ENCODE measurements at places on chromosomes 16 and 17.
A peak's percentile ranks its signal among the peaks of the same experiment; 100 is the strongest.

DNA sequence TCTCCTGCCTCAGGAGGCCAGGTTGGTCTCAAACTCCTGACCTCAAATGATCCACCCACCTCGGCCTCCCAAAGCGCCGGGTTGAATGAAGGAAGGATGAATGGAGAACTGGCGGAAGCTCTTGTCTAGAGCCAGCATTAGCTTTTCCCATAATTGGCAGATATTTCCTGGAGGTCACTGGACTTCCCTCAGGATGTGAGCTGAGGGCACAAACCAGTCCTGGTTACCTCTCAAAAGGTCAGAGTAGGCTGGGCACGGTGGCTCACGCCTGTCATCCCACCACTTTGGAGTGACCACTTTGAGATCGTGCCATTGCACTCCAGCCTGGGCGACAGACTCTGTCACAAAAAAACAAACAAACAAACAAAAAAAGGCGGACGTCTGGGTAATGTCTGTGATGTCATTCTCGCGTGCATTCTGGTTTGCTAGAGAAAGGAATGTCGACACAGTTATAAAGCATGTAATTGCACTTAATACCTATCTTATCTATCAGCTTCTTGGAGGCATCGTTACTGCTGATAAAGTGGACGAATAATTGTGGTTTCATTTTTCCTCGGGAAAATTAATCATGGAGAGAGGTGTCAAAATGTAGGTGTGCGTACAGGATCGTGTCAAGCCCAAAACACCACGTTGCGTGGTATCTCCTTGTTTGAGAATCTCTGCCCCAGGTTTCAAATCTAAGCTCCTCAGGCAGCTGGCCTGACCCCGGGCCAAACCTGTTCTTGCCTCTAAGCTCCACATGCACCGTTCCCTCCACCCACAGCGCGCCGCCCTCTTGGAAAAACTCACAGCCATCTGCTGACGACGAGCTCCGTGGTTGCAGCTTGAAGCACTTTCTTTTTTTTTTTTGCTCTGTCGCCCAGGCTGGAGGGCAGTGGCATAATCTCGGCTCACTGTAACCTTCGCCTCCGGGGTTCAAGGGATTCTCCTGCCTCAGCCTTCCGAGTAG, 6.4 kb upstream of the CRK start:
- no peak for ATAC-seq

DNA sequence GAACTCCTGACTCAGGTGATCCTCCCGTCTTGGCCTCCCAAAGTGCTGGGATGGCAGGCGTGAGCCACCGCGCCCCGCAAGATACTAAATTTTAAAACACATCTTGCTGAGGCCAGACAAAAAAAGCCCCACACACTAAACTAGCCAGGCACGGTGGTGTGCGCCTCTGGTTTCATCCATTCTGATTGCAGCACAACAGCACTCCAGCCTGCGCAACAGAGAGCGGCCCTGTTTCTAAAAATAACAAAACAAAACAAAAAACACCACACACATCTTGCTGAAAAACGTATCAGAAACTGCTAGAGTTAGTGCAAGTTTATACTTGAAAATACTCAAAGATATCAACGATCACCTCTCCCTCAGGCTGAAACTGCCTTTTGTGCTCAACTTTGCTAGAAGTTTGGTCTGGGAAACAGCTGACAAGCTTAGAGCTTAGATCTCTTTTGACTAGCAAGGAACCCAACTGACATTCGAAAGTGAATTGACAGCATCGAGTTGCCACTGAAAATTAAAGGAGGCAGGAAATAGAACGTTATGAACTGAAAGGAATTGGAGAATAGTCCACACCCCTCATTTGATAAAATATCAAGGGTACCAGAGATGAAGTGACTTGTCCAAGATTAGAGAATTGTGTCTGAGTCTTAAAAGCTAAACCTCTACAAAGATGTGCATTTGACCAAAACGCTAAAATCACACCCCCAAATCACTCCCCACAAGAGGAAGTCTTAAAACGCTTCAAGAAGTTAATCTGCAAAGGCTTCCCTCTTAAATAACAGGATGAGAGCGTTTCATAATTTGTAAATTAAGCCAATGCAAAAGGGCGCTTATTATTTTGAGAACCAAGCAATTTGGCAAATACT, 908 bp downstream of the COG4 start:
- ATAC-seq = no peak

DNA sequence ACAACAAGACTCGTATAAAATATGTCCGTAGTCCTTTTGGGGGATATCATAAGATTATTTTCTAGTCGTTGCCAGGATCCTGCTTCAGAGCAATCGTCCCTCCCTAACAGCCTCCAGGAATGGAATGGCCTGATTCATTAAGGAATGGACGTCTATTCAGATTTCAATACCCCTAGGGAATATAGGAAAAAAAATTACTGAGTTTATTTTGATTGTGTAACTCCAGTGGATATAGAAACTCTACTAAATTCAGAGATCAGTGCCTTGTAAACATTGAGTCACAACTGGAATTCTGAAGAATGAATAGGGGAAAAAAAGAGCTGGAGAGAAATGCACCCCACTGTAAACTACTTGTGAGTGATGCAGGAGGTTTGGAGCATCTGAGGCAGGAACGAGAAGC, 1171.5 kb upstream of the GOT2 start:
- ATAC-seq = no peak

DNA sequence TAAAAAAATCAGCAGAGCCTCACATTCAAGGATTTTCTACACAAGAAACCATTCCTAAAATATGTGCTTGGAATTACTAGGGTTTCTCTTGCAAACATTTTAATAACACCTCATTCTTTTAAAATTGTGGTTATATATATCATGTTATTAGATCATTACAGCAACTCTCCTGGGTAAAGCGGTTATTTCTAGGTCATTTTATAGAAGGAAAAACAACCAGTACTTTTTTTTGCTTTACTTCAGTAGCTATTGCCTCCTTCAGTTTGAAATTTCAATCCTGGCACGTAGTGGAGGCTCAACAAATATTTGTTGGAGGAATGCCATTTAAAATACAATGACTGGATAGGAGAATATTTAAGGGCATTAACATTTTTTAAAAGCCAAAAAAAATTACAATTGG, 220.6 kb downstream of the CDRT15L2 start:
- no peak for ATAC-seq

GRCh38 chr17:31744511-31744951, 114.5 kb downstream of the COPRS start:
- no peak for ATAC-seq

DNA sequence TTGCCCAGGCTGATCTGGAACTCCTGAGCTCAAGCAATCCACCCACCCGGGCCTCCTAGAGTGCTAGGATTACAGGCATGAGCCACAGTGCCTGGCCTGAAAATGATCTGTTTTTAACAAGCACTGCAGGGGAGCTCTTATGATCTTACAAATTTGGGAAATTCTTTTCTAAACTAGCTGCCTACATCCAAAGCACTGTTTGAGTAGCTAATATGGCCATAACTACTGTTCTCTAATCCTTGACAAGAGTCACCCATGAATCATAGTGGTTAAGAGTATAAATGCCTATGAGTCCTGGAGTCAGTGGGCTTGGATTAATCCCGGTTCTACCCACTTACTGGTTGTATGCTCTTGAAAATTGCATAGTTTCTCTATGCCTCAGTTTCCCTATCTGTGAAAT, 1.4 kb upstream of the CPPED1 start:
- ATAC-seq = no peak

GRCh38 chr17:35931794-35932425, 1.3 kb upstream of the RDM1 start:
- ATAC-seq = no peak

GRCh38 chr16:85314512-85314971, 202.3 kb upstream of the CIBAR2 start:
- ATAC-seq = no peak

- ATAC-seq = no peak
Measured at GRCh38 chr17:31586946-31587345, 195.5 kb downstream of the RAB11FIP4 start.

GRCh38 chr17:9725575-9725974, 65.8 kb downstream of the DHRS7C start:
- no peak for ATAC-seq

GRCh38 chr17:77553459-77554066, 404.9 kb upstream of the TNRC6C start:
- ATAC-seq = no peak

- no peak for ATAC-seq
Measured at GRCh38 chr16:6602405-6602804, 730.2 kb upstream of the RBFOX1 start.

DNA sequence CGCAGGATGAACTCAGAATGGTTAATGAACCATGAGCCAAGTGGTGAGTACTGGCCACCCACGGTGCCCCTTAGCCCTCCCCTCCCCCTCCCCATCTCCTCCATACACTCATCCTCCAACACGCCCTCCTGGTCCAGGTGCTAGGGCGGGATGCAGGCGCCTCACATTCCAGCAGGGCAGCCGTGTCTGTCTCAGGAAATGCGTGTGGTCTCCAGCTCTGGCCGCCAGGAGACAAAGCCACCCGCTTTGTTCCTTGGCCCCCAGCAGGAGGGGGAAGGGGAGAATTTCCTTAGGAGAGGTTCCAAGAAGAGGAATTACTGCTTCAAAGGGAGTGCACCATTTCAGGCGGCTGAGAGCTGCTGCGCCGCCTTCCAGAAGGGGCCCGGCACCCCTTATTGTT, 29.7 kb upstream of the RMI2 start:
- no peak for ATAC-seq

GRCh38 chr17:79609673-79610645, 892 bp downstream of the RBFOX3 start:
- no peak for ATAC-seq

DNA sequence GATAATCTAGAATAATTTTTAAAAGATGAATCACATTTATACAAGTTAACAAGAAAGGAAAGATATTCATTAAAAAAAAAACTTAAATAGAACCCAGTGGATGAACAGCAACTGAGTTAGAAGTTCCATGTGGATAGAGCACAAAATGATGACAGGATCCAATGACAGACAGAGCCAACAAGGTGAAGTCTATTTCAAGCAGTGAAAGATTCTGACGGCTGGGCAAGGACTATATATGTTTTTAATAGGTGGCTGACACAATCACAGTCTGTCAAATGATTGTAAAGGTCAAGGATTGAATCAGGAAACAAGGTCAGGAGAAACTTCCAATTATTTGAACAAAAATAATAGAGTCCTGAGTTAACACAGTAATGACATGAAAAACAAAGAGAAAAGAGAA, 1460.0 kb upstream of the CDH8 start:
- ATAC-seq = no peak

GRCh38 chr17:39777534-39778365, 40.0 kb downstream of the GRB7 start:
- peak; percentile 85 for ATAC-seq

DNA sequence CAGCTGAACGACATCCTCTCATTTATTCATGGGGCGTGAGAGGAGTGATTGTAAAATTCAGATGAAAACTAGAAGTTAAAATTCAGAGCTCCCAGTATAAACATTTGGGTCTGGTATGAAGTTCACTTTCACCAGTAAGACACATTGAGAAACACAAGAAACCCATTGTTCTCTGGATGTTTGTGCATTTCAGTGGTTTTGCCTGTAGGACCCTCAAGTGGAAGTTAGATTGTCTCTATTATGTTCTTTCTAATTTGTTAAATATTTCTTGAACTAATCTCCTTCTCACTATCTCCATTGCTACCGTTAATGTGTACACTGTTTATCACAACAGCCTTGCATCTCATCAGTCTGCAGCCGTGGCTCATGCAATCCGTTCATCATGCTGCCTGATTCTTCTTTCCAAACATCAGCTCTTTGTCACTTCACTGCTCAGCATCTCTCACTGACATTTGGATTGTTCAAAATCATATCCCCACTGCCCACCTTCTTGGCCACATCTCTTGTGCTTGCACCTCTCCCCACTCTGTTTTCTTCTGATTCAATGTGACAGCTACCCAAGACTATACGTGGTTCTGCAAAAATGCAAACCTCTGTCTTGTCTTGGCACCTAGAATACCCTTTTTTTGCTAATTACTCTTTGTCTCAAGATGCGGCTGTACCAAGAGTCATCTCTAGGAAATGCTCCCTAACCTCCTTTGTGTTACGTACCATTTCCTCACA, 49.5 kb downstream of the HLF start:
- ATAC-seq = peak; percentile 27

DNA sequence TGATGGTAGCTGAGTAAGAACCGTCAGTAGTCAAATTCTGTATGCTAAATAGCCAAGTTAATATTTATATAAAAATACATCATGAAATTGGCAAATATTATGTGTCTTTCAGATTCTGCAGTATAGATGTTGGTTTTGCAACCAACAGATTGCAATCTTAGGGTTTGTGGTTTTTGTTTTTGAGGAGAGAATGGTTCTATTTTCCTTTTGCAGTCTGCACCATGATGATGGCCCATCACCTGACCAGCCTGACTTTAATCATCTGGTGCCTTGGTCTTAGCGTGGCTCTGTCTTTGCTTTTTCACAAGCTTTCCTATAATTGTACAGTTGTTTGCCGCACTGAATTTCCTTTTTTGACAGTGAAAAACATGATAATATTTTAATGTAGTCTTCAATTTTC, 50.7 kb downstream of the NUP93 start:
- ATAC-seq = no peak

DNA sequence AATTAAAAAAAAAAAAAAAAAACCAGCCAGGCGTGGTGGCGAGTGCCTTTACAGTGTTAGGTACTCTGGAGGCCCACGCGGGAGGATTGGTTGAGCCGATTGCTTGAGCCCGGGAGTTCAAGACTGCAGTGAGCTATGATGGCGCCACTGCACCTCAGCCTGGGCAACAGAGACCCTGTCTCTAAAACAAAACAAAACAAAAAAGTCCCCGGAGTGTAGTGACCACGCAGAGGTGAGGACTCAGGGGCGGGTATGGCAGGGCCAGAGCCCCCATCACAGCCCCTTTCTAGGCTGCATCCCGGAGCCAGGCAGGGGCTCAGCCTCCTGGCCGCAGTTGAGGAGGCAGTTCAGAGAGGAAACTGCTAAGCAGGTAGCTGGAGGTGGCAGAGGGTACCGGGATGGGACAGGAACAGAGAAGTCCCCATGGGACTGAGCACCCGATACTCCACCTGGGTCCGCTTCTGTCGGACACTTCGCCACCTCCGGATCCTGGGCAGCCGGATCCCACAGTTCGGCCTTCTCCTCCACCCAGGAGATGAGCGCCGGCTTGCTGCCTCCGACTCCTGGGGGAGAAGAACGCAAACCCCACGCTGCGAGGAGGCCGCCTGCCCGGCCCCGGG, 800 bp downstream of the ZNF747 start:
- ATAC-seq = no peak

- ATAC-seq = peak; percentile 15
Measured at GRCh38 chr16:27235055-27235937, 32.0 kb downstream of the KDM8 start.

- no peak for ATAC-seq
Measured at GRCh38 chr16:85529489-85530369, 83.4 kb upstream of the GSE1 start.
